ENCODE measurements at places on chromosomes 2 and 18.

- DNase-seq, result no peak
Observed at GRCh38 chr2:19041434-19042041, 316.9 kb downstream of the OSR1 start.

- DNase-seq, result no peak
Observed at GRCh38 chr2:24125956-24126355, 2.7 kb downstream of the FAM228B start.

- no peak for DNase-seq
Observed at GRCh38 chr2:223580951-223581350, 21.2 kb downstream of the SCG2 start.

DNA sequence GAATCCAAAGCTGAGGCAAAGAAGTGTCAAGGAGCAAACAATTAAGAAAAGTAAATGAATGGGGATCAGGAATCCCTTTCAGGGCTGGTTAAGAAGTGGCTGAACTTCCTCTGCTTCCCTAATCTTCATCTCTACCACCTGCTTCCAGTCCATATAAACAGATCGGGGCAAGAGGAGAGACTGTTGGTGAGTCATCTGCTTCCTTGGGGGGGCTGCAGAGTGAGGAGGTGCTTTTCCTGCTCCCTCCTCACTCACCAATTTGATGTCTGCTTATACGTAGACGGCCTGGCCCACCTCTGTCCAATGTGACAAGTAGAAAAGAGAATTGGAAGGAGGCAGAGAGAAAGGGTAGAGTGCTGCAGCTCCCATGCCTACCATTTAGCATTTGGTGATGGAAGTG lies 68.4 kb downstream of the NAB1 start:
- DNase-seq, result no peak

DNA sequence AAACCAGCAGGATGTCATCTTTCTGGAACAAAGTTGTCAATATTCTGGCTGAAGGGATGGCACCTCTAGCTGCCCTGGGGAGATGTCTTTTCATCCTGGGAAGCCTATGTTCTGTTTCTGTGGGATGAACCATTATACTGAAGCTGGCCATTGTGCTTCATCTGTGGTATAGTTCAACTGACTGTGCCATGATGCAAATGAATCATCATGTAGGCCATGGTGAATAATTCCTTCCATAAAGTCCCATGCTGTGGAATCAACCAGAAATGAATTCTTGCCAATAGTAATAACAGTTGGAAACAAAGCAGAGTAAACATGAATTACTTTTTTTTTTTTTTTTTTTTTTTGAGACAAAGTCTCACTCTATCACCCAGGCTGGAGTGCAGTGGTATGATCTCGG lies 64.1 kb upstream of the CNGA3 start:
- DNase-seq, result no peak

DNA sequence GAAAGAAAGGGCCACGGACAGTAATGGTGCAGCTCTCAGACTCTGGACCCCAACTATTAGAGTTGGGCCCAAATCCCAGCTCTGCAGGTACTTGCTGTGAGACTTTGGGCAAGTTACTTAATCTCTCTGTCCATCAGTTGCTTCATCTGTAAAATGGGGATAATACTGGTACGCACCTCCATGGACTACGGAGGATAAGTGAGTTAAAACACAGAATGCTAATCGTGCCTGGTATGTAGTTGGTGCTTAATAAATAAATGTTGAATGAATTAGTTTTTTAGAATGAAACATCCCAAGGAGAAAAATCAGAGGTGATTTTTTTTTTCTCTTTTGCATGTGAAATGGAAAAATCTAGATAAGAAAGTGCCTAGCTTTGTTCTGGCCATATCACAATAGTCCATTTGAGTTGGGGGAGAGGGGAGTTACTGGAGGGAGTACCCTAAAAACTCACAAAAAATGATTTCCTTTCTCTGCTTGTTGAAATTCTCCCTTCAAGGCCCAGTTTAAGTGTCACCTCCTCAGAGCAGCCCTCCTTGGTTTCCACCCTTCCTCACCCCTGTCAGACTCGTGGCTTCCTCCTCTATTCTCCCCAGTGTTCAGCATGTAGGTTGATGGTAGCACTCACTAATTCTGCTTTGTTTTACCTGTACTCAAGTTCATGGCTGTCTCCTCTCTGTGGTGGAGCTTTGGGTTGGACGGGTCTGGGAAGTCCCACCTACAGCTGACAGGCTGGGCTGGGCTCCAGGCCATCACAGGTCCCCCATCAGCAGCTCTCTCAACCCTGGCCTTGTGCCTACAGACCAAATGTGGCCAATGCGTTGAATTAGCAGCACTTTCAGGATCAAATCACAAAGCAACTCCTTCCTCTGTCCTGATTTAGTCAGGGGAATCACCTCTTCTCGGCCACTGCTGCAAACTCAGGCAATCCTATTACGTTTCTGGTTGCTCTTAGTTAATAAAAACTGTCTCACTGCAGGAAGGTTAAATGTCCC lies 92.8 kb upstream of the TAF1B start:
- no peak for DNase-seq
